ENCODE measurements at places on chromosomes 5 and 9. TPM values are rescaled to one million over a fixed set of nuclear protein-coding genes. Genes with fewer than 3 reads are reported as not detected.

Gene PTGS1
- total RNA-seq, result 147 TPM

Gene PCDHA6
- total RNA-seq, result 0.49 TPM

Gene GFI1B
- 0.28 TPM for total RNA-seq

Gene DOCK2
- total RNA-seq, result 14.7 TPM

Gene GPR21
- 1.5 TPM for total RNA-seq

GRCh38 chr9:133109931-133110650 is 10.9 kb downstream of the RALGDS start:
- no peak overlapping the region for H3K27ac ChIP-seq
- peaks cover 56% of the 10 kb centered on the region for H3K36me3 ChIP-seq

GRCh38 chr9:111992523-111992922 is 95.9 kb downstream of the UGCG start:
- no peaks in the 10 kb centered on the region for H3K4me1 ChIP-seq
- DNase-seq, result no peak
- H3K36me3 ChIP-seq, result no peaks in the 10 kb centered on the region

DNA sequence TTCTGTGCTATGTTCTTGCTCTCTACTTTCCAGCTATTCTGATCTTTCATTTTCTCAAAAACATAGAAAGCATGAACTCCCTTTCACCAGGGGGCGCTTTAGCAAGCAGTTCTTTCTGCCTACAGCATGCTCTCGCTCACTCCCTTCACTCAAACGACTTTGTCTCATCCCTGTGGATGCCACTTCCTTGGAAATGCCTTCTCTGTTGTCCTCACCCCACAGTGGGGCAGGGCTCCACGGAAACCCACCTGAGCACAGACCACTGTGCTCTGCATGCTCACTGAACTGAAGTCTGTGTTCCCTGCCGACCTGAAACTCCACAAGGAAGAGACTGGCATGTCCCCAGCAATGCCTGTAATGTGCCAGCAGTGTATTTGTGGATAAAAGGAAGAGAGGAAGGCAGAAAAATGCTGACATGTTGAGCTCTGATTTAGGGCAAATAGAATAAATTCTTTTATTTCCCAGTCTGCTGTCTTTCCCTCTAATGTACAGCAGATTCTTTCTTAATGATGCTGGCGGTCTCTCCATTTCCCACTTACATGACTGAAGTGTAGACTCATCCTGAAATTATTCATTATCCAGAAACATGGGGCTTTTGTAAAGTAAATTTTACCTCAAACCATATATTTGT is 4.9 kb upstream of the ROR2 start:
- peaks cover 14% of the 10 kb centered on the region for H3K4me1 ChIP-seq
- no peak overlapping the region for H3K4me3 ChIP-seq
- H3K36me3 ChIP-seq, result no peaks in the 10 kb centered on the region
- H3K27me3 ChIP-seq, result no peaks in the 10 kb centered on the region
- peak overlapping the region; percentile 19 for H3K27ac ChIP-seq
- DNase-seq, result peak; percentile 81

DNA sequence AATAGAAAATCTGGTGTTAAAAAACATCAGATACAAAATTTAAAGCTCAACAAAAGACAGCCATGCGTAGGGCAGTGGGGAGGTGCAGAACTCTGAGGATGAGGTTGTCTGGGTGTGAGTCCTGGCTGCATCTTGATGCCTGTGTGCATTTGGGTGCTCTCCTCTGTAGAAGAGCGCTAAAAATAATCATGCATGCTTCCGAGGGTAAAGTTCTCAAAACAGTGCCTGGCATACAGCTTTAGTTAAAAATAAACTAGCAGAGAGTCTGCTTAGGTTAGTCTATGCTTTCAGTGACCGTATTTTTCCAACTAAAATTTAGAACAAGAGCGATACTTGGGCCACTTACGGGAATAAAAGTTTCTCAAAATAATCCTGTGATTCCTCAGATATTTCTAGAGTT is 55.5 kb upstream of the SPATA31C2 start:
- no peaks in the 10 kb centered on the region for H3K27me3 ChIP-seq
- H3K27ac ChIP-seq, result no peak overlapping the region
- DNase-seq, result no peak
- no peaks in the 10 kb centered on the region for H3K36me3 ChIP-seq
- peaks cover 27% of the 10 kb centered on the region for H3K4me1 ChIP-seq
- no peak overlapping the region for H3K4me3 ChIP-seq

- no peak overlapping the region for H3K27ac ChIP-seq
- H3K36me3 ChIP-seq, result no peaks in the 10 kb centered on the region
- H3K27me3 ChIP-seq, result no peaks in the 10 kb centered on the region
- no peak overlapping the region for H3K4me3 ChIP-seq
- H3K4me1 ChIP-seq, result peaks cover 20% of the 10 kb centered on the region
- no peak for DNase-seq
These were observed 28.2 kb downstream of the HTR4 start for GRCh38 chr5:148626081-148626613.

DNA sequence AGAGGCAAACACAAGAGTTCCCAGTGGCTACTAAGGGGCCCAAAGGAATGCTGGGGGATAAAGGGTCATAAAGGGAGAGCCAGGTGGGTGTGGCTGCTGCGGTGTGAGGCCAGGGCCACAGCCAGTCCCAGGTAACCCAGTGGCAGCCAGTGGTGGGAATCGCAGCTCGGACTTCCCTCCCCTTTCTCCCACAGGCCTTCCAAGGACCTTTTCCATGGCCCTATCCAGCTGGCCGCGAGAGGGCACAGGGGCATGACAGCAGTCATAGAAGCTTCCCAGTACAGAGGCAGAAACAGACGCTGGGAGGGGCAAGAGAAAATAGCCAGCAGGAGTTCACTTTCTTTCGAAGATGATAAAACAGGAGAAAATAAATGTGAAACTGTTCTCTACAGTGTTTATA is 257.6 kb downstream of the SEMA5A start:
- H3K4me3 ChIP-seq, result no peak overlapping the region
- peak overlapping the region; percentile 20 for H3K27ac ChIP-seq
- no peaks in the 10 kb centered on the region for H3K4me1 ChIP-seq
- DNase-seq, result no peak

- no peak overlapping the region for H3K27ac ChIP-seq
- no peaks in the 10 kb centered on the region for H3K36me3 ChIP-seq
- H3K4me3 ChIP-seq, result no peak overlapping the region
- no peaks in the 10 kb centered on the region for H3K27me3 ChIP-seq
These were observed 129.6 kb downstream of the PIK3R1 start for GRCh38 chr5:68345171-68345570.

GRCh38 chr5:17064241-17064640 is 128.2 kb upstream of the MYO10 start:
- DNase-seq, result no peak
- H3K4me3 ChIP-seq, result no peak overlapping the region
- H3K36me3 ChIP-seq, result no peaks in the 10 kb centered on the region
- no peaks in the 10 kb centered on the region for H3K27me3 ChIP-seq

DNA sequence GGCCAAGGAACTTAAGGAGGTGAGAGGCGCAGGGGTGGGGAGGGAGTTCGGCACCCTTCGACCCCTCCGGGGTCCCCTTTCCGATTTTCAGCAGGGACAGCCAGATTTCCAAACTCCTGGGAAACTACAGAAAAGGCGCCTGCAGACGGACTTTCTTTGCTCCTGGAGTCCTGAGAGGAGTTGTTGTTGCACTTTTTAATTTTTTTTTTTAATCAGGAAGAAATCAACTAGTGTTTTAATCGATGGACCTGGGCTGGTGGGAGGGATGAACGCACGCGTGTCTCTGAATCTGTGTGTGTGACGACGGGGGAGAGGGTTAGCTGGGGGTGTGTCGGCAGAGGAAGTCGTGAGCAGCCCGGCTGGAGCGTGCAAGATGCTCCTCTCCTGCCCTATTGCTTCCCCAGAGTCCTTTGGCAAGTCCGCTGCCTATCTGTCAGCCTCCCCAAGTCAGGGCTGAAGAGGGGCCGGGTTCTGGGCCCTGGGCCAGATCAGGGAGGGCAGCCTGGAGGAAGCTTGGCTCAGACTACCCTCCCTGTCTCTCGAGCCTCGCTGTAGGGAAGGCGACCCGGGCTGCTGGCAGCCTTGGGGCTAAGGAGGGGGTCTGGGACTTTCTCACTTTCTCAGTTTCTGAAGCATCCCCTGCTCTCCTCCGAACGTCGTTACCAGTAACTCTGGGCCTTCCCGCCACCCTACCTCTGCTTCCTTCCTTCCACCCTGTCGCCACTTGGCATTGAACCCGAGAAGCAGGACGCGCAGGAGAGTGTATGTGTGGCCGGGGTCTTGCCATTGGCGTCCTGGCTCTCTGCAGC is 731 bp downstream of the PRR16 start:
- H3K4me3 ChIP-seq, result peak overlapping the region; percentile 43
- peak overlapping the region; percentile 57 for H3K27ac ChIP-seq
- H3K4me1 ChIP-seq, result no peaks in the 10 kb centered on the region
- no peaks in the 10 kb centered on the region for H3K36me3 ChIP-seq
